Mucosa of gallbladder (tissue), 1 donor: ENCODE measurements at places on chromosomes 1 and 21. TPM values are rescaled to one million over a fixed set of nuclear protein-coding genes. Genes with fewer than 3 reads are reported as not detected.
A peak's percentile ranks its signal among the peaks of the same experiment; 100 is the strongest.

- DNase-seq, result no peak
Observed at GRCh38 chr1:240734001-240734400, 122.0 kb upstream of the GREM2 start.

- no peak for DNase-seq
Observed at GRCh38 chr1:61640531-61641530, 84.1 kb downstream of the TM2D1 start.

The KRTAP15-1 gene
- total RNA-seq, result not detected

The OPRD1 gene
- not detected for total RNA-seq

DNA sequence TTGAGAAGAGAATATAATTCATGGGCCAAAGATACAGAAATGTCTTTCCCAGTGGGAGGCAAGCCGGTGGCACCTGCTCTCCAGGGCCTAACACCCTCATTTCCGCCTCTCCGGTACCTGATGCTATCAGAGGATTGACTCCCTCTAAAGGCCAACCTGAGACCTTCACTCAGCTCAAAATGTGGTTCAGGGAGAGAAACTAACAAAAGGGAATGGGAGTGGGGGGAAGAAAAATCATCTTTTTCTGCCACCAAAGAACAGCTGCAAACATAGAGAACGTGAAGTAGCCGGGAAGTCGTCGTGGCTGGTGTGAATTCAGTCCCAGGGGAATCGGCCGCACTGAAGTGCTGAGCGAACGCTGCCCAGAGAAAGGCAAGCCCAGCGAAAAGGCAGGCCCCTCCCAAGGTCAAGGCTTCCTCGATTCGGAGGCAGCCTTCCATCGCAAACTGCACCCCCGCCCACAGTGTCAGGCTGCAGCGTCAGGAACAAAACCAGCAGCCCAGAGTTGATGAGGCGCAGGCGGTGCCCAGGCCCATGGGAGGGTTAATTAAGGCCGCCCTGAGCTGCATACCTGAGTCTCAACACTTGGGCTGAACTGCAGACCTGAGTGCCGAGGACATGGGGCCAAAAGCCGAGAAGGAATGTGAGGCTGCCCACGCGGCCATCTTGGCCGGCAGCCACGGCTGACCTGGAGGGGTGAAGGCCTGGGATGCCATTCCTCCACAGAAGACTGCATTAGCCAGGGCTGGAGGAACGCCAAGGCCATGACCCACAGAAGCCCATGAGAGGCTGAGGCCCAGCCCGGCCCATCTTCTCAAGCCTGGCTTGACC lies 160.2 kb downstream of the PSMG1 start:
- DNase-seq, result peak; percentile 61

The RPTN gene
- total RNA-seq, result not detected

DNA sequence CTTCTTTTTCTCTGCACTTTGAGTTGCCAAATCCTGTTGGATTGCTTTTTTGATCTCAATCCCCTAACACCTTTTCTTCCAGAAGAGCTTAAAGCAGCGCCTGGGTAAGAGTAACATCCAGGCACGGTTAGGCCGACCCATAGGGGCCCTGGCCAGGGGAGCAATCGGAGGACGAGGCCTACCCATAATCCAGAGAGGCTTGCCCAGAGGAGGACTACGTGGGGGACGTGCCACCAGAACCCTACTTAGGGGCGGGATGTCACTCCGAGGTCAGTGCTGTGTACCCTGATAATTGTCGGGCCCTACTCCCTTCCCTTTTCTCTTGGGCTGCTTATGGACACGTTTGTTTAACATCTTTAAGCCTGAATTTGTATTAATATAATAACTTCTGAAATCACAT lies 8.3 kb downstream of the CHTOP start:
- DNase-seq, result no peak
